Heart right ventricle (tissue), 16 donors: ENCODE measurements at places on chromosomes 2 and 18. TPM values are rescaled to one million over a fixed set of nuclear protein-coding genes. Genes with fewer than 3 reads are reported as not detected.
A peak's percentile ranks its signal among the peaks of the same experiment; 100 is the strongest.

DNA sequence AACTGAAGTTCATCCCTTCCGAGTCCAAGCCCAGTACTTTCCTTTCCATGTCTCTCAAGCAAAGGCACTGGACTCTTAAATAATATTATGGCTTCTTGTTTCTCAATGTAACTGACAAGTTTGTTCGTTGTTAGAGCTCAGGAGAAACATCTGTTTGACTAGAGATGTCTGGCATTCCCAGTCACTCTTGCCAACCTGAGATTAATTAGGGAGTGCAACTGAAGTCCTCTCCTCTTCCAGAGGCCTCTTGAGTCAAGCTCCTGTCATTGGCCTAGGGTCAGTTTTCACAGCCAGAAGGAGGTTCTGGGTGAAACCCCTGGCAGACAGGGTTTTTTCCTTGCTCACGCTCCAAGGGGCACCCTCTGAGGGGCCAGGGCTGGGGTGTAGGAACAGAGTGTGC is 196.1 kb downstream of the AGPS start:
- H3K27ac ChIP-seq, result no peak overlapping the region
- H3K27me3 ChIP-seq, result no peaks in the 10 kb centered on the region
- no peaks in the 10 kb centered on the region for H3K36me3 ChIP-seq
- peaks cover 9% of the 10 kb centered on the region for H3K4me1 ChIP-seq

DNA sequence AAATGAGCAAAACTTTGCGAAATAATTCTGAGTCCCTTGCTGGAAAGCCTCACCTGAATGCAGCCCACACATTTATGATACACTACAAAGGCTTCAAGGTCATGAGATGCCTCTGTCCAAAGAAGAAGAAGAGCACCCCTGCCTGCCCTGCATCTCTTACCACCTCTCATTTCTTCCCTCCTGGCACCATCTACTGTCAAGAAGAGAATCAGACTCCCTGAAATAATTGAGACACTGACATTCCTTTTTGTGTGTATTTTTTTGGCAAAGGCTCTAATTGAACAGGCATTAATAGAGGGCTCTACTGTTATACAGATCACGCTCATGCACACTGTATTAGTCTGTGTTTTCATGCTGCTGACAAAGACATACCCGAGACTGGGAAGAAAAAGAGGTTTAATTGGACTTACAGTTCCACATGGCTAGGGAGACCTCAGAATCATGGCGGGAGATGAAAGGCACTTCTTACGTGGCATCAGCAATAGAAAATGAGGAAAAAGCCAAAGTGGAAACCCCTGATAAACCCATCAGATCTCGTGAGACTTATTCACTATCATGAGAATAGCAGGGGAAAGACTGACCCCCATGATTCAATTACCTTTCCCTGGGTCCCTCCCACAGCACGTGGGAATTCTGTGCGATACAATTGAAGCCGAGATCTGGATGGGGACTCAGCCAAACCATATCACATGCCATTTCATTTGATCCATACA is 176.3 kb downstream of the ALPK2 start:
- no peaks in the 10 kb centered on the region for H3K27me3 ChIP-seq
- no peaks in the 10 kb centered on the region for H3K4me1 ChIP-seq
- no peaks in the 10 kb centered on the region for H3K36me3 ChIP-seq
- H3K4me3 ChIP-seq, result no peak overlapping the region

- H3K27me3 ChIP-seq, result no peaks in the 10 kb centered on the region
- H3K27ac ChIP-seq, result no peak overlapping the region
- H3K4me3 ChIP-seq, result no peak overlapping the region
- H3K4me1 ChIP-seq, result no peaks in the 10 kb centered on the region
- no peaks in the 10 kb centered on the region for H3K36me3 ChIP-seq
Observed at GRCh38 chr18:75815767-75816166, 388.3 kb upstream of the SMIM21 start.

GRCh38 chr2:74278176-74278575 is 65.0 kb downstream of the SLC4A5 start:
- DNase-seq, result peak; percentile 11
- H3K4me1 ChIP-seq, result no peaks in the 10 kb centered on the region
- H3K4me3 ChIP-seq, result no peak overlapping the region
- no peaks in the 10 kb centered on the region for H3K36me3 ChIP-seq

DNA sequence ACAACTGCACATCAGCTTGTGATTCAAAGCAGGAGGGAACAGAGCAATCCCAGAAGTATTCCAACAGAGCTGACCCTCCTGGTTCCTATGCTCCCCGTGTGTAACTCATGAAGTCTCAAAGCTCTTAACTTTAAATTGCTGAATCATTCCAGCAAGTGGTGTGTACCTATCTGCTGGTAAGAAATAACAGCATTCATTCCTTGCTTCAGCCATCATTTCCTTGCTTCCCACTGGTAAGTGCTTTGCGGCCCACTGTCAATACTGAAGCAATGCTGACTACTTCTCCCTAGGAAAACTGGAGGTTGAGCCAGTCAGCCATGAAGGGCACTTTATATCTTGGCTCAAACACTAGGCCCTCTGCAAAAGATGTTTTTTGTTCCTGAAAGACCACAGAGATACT is 222.4 kb downstream of the EXOC6B start:
- H3K4me1 ChIP-seq, result peaks cover 7% of the 10 kb centered on the region
- DNase-seq, result no peak
- H3K27ac ChIP-seq, result no peak overlapping the region

GRCh38 chr2:25421820-25422411 is 80.2 kb upstream of the DNMT3A start:
- H3K27me3 ChIP-seq, result no peaks in the 10 kb centered on the region
- no peak overlapping the region for H3K27ac ChIP-seq
- no peak for DNase-seq
- no peaks in the 10 kb centered on the region for H3K36me3 ChIP-seq

DNA sequence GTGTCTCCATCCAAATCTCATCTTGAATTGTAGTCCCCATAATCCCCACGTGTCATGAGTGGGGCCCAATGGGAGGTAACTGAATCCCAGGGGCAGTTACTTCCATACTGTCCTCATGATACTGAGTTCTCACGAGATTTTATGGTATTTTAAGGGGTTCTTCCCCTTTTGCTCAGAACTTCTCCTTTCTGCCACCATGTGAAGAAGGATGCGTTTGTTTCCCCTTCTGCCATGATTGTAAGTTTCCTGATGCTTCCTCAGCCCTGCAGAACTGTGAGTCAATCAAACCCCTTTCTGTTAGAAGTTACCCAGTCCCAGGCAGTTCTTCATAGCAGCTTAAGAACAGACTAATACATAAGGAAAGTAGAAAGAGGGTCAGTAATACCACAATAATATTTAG is 480.4 kb downstream of the KCNJ3 start:
- no peaks in the 10 kb centered on the region for H3K36me3 ChIP-seq
- no peak overlapping the region for H3K27ac ChIP-seq
- H3K4me1 ChIP-seq, result no peaks in the 10 kb centered on the region
- H3K4me3 ChIP-seq, result no peak overlapping the region

GRCh38 chr18:24397694-24398368 is at the start of gene OSBPL1A:
TSS of gene OSBPL1A (minus strand) at chr18:24397824. CDS start at chr18:24377533, 20,291 bp downstream.
- peak; percentile 94 for DNase-seq
- no peaks in the 10 kb centered on the region for H3K36me3 ChIP-seq
- H3K27me3 ChIP-seq, result no peaks in the 10 kb centered on the region
- peak within 1 kb of the TSS; percentile 75 for H3K27ac ChIP-seq
- peaks cover 5% of the 10 kb centered on the region for H3K4me1 ChIP-seq

- no peak overlapping the region for H3K4me3 ChIP-seq
- H3K27ac ChIP-seq, result no peak overlapping the region
- no peaks in the 10 kb centered on the region for H3K27me3 ChIP-seq
- H3K4me1 ChIP-seq, result no peaks in the 10 kb centered on the region
- H3K36me3 ChIP-seq, result no peaks in the 10 kb centered on the region
- no peak for DNase-seq
Observed at GRCh38 chr2:211454679-211455078, 898.3 kb downstream of the CPS1 start.

GRCh38 chr2:45898819-45899218 is 247.3 kb downstream of the PRKCE start:
- H3K36me3 ChIP-seq, result no peaks in the 10 kb centered on the region
- H3K4me1 ChIP-seq, result peaks cover 23% of the 10 kb centered on the region
- no peaks in the 10 kb centered on the region for H3K27me3 ChIP-seq
- H3K27ac ChIP-seq, result no peak overlapping the region
- no peak overlapping the region for H3K4me3 ChIP-seq

GRCh38 chr2:182463760-182464159 is 36.9 kb upstream of the PDE1A start:
- no peaks in the 10 kb centered on the region for H3K36me3 ChIP-seq
- no peak overlapping the region for H3K4me3 ChIP-seq
- no peak for DNase-seq
- H3K27ac ChIP-seq, result no peak overlapping the region

DNA sequence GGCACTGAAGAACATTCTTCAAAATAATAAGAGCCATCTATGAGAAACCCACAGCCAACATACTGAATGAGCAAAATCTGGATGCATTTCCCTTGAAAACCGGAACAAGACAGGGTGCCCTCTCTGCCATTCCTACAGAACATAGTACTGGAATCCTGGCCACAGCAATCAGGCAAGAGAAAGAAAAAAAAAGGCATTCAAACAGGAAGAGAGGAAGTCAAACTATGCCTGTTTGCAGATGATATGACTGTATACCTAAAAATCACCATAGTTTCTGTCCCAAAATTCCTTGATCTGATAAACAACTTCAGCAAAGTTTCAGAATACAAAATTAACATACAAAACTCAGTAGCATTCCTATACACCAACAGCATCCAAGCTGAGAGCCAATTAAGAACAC is 119.5 kb upstream of the PARD3B start:
- H3K36me3 ChIP-seq, result no peaks in the 10 kb centered on the region
- H3K4me1 ChIP-seq, result no peaks in the 10 kb centered on the region
- no peak overlapping the region for H3K4me3 ChIP-seq
- no peak overlapping the region for H3K27ac ChIP-seq
- no peak for DNase-seq

- no peaks in the 10 kb centered on the region for H3K4me1 ChIP-seq
- DNase-seq, result no peak
- no peaks in the 10 kb centered on the region for H3K36me3 ChIP-seq
Observed at GRCh38 chr18:76051396-76052226, 443.4 kb downstream of the ZNF516 start.

DNA sequence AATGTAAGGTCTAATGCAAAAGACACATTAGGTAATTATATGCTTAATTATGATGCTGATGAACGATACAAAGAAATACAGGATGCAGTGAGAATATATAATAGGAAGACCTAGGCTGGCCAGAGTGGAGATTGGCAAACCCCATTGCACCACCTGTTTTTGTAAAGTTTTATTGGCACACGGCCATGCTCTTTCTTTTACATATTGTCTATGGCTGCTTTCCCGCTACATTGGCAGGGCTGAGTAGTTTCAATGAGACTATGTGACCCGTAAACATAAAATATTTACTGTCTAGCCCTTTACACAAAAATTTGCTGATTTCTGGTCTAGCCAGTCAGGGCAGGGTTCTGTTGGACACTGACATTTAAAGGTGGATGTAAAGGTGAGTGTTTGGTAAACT is 5.4 kb downstream of the SEC11C start:
- peaks cover 18% of the 10 kb centered on the region for H3K4me1 ChIP-seq
- H3K27me3 ChIP-seq, result no peaks in the 10 kb centered on the region
- no peak overlapping the region for H3K4me3 ChIP-seq
- no peaks in the 10 kb centered on the region for H3K36me3 ChIP-seq

DNA sequence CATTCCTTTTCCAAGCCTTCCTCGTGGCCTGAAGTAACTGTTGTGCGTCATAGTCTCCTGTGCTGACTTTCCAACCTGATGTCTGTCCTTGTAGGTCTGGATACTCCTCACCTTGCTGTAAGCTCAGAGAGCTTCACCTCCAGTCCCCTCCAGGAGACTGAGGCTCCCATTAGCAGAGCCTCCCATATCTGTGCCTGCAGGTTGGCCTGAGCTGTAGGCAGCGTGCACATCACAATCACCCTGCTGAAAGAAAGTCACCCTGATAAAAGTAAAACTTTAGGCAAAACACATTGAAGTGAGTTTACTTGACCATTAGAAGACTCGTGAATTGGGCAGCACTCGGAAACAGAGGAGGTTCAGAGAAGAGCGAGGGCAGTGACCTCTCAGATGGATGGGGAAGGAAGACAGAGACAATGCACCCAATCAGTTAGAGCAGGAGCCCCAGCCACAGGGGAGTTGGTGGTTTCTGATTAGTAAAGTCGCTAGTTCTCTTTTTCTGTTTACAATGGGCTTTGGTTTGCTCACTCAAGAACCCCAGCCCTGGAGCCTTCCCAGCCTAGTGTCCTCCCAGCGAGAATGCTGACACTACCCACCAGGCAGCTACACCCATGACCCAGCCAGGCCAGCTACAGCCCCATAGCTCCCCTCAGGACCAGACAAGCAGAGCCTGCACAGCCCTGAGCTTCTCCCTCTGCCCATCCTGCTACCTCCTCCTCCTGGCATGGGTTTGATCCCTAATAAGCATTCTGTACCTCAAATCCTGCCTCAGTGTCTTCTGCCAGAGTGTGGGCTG is 12.1 kb upstream of the TPO start:
- H3K4me1 ChIP-seq, result no peaks in the 10 kb centered on the region
- no peak overlapping the region for H3K4me3 ChIP-seq
- no peaks in the 10 kb centered on the region for H3K27me3 ChIP-seq
- no peaks in the 10 kb centered on the region for H3K36me3 ChIP-seq

DNA sequence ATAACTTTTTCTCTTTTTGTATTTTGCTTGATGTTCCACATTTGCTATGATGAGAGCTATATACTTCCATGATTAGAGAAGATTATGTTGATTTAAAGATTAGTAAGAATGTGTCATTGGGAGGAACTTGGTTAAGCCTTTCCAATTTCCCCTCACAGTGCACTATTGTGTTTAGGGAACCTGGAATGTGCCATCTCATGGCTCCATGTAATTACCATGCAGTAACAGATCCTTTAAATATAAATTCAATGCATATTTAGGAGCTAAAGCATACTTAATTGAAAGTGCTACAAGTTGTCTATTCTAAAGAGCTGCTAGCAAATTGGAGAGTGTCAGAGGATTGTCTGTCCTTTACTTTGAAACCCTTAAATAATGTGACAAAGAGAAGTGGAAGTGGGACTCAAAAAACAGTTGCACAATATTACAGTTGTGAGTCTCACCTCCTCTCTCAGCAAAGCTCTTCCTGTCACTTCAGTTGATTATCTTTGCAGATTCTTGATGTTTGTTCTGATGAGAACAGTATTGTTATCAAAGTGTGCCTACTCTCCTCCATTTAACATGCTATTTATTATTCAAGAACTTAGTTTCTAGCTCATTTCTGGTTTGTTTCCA is 1162.7 kb upstream of the ZEB2 start:
- H3K4me1 ChIP-seq, result no peaks in the 10 kb centered on the region
- no peaks in the 10 kb centered on the region for H3K27me3 ChIP-seq
- no peak for DNase-seq
- no peaks in the 10 kb centered on the region for H3K36me3 ChIP-seq
- no peak overlapping the region for H3K27ac ChIP-seq

GRCh38 chr18:75134611-75134975 is 74.3 kb downstream of the PTGR3 start:
- no peak overlapping the region for H3K4me3 ChIP-seq
- DNase-seq, result no peak
- H3K27me3 ChIP-seq, result peaks cover 5% of the 10 kb centered on the region
- H3K27ac ChIP-seq, result no peak overlapping the region
- no peaks in the 10 kb centered on the region for H3K4me1 ChIP-seq

Gene WDR7
- 29.5 TPM for total RNA-seq

Gene SERPINB3
- total RNA-seq, result not detected

Gene KIF1A
- total RNA-seq, result 1.6 TPM

Gene FRZB
- 5.4 TPM for total RNA-seq

Gene FEV
- not detected for total RNA-seq

Gene FKBP1B
- total RNA-seq, result not detected

Gene ABCA12
- not detected for total RNA-seq

Gene DNAJC5G
- 2.0 TPM for total RNA-seq
